ENCODE measurements at places on chromosomes 11 and 22.

- no peak for DNase-seq
These were observed 34.9 kb upstream of the POLD3 start for GRCh38 chr11:74557526-74557925.

- DNase-seq, result no peak
These were observed 88.1 kb upstream of the CCDC90B start for GRCh38 chr11:83374311-83374710.

DNA sequence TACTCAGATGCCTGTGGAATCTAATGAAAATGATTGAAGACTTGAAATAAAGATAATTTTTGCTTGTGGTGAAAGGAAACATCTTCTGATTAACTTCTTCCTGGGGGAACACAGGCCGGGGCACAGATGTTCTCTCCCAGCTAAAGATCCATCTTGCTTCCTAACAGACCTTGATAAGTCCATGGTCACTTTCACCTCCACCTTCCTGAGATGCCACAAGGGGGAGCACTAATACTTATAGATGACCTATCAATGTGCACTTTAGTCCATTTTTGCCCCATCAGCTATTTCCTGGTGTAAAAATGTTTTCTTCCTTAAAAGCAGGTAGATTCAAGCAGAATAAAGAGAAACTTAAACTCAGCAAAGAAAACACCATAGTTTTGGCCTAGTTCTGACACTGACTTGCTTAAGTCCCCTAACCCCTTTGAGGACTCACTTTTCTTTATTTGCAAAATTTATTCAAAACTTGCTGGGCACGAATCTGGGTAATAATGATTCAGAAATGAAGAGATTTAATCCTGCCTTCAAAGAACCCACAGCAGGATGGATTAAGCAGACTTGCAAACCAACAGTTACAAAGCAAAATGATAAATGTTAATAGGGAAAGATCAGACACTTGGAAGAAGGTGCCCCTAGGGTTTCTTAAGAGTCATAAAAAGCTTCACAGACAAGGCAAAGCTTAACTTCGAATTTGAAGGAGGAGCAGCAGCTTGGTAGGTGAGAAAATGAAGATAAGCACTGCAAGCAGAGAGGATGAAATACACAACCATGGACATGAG, 158.7 kb downstream of the RAB38 start:
- no peak for DNase-seq

DNA sequence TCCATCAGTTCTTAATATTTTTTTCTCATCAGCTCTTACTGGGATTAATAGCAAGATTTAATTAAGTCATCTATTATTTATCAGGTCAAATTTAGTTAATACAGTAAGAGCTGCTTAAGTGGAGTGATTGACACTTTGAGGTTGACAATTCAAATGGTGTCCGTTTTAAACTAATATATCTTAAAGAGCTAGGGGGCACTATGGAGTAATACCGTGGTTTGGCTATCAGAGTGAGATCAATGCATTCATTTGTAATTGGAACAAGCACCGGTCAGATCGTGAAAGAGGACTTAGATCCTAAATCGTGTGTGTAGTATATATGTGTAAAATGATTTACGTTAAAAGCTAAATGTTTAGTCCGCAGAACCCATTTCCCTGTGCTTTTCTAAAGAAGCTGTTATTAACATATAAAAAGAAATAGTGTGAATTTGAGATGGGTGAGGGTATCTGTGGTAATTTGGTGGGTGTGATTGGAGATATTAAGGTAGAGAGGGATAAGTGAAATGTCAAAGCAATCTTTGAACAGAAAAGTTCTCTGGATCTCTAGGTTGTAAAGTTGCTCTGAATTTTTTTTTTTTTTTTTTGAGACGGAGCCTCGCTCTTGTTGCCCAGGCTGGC, 2.3 kb downstream of the SIK2 start:
- DNase-seq, result no peak

GRCh38 chr22:37133304-37134018, 16.3 kb downstream of the IL2RB start:
- DNase-seq, result no peak

GRCh38 chr11:84249344-84250135, 963.4 kb upstream of the CCDC90B start:
- DNase-seq, result no peak

- no peak for DNase-seq
These were observed 46.1 kb upstream of the OR4B1 start for GRCh38 chr11:48170241-48171233.

DNA sequence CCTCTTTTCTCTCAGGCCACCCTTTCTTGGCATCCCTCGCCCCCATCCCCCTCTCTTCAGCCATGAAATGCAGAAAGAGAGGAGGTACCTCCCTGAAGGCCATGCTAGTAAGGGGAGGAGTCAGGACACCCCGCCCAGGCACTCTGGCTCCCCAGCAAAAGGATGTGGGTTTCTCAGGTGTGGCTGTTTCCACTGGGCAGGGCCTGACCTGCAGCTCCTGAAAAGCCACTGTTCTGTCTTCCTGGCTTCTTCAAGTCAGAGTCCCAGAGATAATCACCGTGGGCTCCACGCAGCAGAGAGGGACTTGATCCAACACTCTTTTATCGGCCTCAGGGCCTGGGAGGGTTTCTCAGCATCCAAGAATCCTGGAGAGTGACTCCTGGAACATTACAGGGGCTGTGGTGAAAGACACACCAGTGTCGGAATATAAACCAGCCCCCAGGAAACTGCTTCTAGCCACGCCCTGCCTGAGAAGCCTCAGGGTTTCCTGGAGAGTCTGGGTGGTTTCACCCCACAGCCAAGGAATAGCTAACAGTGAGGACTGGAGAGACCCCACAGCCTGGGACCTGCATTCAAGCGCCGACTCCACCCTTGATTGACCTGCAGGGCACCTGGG, 45.7 kb upstream of the TSPAN18 start:
- no peak for DNase-seq

DNA sequence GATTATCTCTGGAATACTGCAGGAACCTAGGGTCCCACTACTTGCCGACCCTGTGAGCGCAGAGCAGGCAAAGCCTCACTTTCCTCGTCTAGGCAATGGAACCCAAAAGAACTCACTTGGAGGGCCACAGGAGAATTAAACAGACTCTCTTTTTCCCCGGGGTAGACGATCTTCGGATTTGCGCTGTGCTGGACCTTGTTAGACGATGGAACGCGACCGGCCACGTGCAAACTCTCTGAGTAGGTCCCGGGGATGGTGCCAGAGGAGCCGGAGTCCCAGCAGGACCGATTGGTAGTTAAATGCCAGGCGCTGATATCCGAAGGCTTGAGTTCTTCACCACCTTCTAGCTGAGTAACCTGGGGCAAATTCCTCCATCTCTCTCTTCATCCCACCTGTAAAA, 1.0 kb upstream of the SLC1A2 start:
- no peak for DNase-seq

DNA sequence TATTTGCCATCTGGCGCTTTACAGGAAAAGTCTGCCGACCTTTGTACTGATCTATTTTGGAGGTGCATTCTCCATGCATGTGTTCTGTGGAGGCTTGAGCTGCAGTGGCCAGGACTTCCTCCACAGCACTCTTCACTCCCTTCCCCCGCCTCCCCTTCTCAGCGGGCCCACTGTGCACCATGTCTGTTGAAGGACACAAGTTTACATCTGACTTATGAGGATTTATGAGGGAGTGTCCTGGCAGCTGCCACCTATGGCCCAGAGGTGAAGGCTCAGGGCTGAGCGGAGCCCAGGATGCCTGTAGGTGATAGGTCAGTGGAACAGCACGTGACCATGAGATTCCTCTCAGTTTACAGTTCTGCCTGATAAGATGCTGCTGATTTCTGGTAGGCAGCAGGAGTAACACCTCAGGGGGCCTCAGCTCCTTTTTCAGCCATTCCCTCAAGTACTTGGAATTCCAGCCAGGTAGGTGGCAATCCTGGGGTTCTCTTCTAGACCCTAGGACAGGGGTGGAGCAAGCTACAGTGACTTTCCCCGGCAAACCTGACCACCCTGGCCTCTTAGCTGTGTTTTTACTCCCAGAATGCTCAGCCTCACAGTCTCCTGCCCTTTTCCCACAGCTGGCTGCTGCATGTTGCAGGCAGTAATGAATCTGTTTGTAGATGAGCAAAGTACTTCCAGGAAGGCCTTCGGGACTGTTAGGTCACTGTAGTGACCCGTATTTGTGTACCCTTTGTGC, 59.9 kb downstream of the PPFIBP2 start:
- no peak for DNase-seq

DNA sequence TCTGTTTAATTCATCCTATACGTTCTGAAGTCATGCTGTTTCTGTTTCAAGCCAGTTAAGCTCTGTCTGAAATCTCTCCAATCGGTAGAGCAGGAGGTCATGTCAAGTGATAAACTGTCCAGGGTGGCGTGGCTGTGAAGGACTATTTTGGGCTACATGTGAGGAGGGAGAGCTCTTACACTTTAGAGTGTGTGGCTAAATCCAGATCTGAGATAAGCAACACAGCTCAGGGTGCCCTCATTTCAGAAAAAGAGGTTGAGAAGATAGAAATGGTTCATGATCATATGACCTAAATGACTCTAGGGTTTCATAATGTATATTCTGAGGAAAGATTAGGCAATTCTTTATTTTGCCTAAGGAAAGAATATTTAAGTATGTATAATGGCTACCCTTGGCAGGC, 8.4 kb downstream of the BLID start:
- no peak for DNase-seq

DNA sequence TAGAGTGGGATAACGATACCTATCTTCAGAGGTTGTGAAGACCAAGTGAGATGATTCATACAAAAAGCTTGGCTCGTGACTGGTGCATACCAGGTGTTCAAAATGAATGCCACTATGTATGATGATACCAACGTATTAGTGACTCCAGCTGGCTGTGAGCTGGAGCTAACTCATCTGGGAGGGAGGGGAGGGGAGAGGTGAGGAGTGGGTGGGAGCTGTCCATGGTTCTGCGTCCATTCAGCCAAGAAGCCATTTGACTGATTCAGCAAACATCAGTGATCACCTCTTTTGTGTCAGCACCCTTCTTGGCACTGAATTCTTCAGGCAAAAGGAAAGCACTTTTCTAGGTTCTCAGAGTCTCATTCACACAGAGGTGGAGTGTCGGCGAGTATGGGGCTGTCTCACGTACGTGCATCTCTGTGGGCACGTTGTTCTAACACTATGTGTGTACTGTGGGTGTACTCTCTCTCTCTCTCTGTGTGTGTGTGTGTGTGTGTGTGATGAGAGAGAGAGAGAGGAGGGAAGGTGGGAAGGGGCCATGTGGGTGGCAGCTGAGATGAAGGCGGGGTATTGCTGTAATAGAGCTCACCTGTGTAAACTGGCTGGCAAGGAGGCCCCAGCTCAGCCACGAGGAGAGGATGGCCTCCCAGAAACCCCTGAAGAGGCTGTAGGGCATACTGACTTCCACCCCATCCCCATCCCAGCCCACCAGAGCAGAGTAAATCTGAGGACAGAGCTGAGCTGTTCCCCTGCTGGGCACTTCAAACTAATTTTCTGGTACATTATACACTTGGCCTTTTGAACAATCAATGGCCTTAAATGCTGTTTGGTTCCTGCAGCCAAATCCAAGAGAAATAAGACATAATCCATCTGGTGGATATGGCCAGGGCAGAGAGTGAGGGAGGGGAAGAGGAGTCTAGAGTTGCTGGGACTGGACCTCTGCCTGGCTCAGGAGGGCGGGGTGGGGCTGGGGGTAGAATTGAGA, 96.1 kb upstream of the THY1 start:
- DNase-seq, result no peak

GRCh38 chr11:18790883-18791206, 753 bp downstream of the PTPN5 start:
- no peak for DNase-seq

DNA sequence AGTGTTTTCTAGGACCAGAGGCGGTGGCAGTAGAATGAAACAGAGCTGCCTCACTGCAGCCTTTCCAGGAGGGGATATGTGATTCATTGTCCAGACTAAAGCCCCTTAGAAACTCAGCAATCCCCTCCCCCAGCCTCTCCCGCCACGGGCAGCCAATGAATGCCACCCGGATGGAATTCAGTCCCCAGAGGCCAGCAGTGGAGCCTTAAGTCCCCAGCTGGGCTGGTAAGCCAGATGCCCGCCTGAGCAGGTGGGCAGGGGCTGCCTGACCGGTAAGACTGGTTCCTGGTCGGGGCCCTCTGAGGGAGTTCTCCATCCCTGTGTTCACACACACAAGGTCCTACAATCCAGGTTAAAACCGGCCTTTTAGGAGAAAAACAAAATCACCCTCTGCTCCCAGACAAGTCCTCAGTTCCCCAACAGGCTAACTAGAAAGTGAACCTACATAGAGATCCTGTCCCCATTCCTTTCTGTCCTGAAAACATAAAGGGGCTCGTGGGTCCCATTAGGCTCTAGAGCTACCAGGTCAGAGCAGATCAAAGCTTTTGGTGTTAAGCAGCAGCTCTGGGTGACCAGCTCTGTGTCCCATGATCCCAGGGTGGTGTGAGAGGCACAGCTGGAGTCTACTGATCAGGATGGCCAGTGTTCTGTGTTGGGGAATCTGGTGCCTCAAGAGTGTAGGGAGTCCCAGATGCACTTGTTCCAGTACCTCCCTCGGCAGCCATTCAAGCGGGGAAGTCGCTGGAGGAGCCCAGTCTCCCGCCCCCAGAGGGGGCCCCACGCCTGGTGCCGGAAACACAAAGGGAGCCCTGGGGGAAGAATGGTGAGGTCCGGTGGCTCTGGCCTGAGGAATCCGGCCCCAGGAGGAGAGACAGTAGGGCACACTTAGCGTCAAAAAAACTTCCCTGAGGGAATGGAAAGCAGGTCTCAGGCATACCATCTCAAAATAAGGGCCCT, 2.6 kb downstream of the PATZ1 start:
- DNase-seq, result no peak

DNA sequence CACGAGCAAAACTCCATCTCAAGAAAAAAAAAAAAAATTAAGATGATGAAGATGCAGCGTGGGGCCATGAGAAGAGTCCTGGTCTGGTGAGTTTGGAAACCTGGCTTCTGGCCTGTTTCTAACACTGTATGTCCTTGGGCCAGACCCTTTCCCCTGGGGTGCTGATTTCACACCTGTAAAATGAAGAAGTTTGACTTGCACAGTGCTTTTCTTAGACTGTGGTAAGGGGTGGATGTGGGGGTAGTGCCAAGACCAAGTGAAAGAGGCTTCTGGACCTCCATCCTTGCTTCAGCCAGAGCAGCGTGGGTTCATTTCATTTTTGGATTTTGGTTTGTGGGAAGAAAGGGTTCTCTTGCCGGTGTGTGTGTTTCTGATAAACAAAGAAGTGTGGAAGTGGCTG, 42.1 kb downstream of the PTPRJ start:
- DNase-seq, result no peak

- DNase-seq, result no peak
These were observed 22.0 kb downstream of the ABTB2 start for GRCh38 chr11:34335801-34336200.

GRCh38 chr11:24885580-24886173, 388.8 kb downstream of the LUZP2 start:
- no peak for DNase-seq

DNA sequence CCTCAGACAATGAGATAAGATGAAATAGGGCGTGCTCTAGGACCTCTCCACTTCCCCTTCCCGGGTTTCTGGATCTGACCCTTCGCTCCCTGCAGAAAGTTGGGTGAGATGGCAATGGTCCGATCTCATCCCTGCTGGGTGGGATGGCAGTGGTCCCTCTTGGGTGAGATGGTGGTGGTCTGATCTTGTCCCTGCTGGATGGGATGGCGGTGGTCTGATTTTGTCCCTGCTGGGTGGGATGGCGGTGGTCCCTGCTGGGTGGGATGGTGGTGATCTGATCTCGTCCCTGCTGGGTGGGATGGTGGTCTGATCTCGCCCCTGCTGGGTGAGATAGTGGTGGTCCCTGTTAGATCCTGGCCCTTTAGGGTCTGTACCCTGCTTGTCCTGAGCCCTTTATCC, 21.3 kb downstream of the ST14 start:
- DNase-seq, result no peak

All from cortex of kidney (tissue), 1 donor.